ENCODE measurements at places on chromosomes 1 and 21.

DNA sequence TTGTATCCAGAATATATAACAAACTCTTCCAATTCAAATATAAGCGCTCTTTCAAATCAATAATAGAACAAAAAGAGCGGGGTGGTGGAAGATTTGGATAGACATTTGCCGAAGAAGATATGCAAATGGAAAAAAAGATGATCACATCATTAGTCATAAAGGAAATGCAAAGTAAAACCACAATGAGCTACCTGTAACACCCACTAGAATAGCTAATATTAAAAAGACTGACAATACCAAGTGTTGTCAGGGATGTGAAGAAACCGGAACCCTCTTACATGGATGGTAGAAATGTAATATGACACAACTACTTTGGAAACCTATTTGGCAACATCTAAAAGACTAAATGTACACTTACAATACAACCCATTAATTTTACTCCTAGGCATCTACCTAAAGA, 5.7 kb upstream of the TRAF5 start:
- DNase-seq, result no peak

DNA sequence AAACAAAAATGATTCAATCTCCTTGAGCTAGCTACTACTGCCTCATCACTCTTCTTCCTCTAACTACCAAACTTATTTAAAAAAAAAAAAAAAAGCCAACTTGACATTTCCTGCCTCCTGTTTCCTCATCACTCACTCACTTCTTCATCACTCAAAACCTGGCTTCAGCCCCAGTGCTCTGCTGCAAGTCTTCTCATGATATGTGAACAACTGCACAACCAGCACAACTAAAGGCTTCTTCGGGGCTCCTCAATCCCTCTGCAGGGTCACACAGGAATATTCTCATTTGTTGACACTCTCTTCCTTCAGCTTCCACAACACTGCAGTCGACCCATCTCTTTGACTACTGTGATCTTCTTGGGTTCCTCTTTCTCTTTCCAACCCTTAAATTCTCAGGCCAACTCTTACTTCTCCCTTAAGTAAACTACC, 7.6 kb downstream of the MTF1 start:
- no peak for DNase-seq

GRCh38 chr1:235873045-235873444, 6.3 kb upstream of the LYST start:
- DNase-seq, result no peak

GRCh38 chr1:211643324-211644212, 31.9 kb downstream of the NEK2 start:
- no peak for DNase-seq

GRCh38 chr1:169483500-169483966, 2.2 kb downstream of the SLC19A2 start:
- DNase-seq, result no peak

- DNase-seq, result no peak
These were observed 66.4 kb upstream of the BTG3 start for GRCh38 chr21:17679002-17679600.

DNA sequence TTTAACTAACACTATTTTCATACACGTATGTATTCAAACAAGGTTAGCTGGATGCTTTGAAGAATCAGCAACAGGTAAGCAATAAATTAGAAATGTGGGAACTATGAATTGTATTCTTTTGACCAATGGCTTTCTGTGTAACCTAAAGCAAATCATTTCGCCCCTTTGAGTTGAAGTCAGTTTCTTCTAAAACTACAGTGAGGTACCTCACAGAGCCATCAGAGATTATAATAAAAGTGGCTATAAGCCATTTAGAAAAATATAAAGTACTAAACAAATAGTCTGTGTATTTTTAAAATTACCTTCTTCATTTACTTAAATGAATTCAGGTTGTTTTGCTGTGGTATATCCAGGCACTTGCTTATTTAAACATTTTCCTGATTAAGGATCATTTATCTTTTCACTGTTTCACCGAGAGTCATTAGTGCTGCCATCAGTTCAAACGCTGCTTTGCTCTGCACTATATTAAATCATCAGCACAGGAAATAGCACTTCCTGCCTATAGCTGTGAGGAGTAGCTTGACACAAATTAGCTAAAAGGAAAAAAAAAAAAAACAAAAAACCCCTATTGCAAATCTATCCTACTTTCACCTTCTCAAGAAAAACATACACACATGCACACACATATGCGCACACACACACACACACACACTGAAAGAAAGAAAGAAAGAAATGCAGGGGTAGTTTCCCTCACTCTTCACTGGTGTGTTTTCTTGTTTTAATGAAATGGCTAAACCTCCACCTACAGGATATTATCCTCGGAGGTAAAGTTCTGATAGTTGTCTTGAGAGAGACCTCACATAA, 39.8 kb upstream of the C1orf105 start:
- no peak for DNase-seq

- DNase-seq, result no peak
These were observed 512.5 kb upstream of the LRRC7 start for GRCh38 chr1:69055194-69055593.

DNA sequence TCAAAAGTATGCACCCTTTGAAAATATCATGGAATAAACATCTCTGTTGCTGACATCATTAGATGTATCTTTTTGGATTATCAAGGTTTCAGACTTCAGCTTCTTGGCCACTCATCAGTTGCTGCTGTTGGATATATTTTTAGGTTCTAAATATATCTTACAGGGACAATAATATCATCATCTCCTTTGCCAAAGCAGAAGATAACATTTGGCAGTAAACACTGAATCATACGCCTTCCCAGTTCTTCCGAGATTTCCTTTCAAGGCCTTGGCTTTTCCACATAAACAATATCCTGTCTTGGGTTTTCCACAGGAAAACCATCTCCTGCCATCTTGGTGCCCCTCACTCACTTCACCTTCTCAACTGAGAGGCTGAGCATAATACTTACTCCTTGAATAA, 39.3 kb downstream of the RGS7 start:
- DNase-seq, result no peak

DNA sequence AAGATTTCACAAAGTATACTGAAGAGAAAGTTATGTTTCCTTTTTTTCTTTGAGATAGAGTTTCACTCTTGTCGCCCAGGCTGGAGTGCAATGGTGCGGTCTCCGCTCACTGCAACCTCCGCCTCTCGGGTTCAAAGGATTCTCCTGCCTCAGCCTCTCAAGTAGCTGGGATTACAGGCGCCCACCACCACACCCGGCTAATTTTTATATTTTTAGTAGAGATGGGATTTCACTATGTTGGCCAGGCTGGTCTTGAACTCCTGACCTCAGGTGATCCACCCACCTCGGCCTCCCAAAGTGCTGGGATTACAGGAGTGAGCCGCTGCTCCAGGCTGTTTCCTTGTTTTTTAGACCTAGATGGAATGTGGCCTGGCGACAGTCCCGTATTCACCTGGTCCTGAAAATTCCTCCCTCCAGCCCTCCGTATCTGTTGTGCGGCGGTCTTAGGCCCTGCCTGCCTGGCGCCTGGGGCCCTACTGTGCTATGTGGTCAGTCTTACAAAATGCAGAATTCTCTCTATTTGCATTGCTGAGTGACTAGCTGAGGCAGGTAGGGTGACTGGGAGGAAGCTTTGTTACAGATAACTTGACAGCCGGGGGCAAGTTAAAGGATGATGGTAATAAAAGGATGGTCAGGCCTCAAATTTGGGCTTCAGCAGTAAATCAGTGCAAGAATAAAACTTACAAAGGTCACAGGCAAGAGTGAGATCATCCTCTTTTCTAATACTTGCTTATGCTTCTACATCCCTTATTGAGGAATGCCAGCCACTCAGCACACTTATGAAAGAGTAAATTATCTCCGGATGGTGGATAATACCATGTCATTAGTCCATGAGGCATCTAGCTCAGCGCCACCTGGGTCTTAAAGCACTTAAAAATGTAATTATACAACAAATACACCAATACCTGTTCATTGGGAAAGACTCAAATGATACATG, 30.3 kb downstream of the PARK7 start:
- DNase-seq, result no peak

DNA sequence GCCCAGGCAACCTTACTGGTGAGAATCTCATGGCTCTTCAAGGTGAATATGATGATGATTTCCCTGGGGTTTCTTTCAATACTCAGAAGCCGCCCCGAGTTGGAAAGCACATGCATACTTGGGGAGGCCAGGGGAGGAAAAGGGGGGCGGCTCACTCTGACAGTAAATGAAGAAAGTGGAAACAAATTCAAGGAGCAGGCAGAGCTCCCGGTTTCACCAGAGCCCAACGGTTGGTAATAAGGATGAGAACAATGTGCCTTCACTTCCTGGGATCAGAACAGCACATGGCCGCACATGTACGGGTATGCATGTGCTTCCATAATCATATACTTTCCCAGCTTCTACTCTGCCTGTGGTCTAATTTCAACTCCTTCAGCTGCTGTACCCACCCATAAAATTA, 3.8 kb upstream of the ARHGEF2 start:
- no peak for DNase-seq

DNA sequence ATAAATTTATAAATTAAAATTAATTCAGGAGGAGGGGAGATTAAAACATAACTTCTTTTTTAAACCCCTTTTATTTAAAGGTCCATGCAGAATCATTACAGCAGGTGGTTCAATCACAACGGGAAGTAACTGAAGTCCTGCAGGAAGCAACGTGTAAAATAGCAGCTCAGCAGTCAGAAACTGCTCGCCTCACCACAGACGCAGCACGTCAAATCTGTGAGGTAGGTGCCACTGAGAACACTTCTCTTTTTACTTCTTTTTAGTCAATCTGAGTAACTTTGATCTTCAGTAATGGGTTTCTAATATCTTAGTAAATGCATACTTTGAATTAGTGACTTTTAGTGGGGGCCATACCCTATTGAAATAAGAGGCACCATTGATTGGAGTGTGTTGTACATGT, 87.0 kb downstream of the CEP350 start:
- no peak for DNase-seq

GRCh38 chr1:185574139-185574875, 159.9 kb upstream of the HMCN1 start:
- no peak for DNase-seq

GRCh38 chr1:211487082-211487481, 4.9 kb downstream of the RD3 start:
- DNase-seq, result no peak

GRCh38 chr1:238489006-238489405, 598.3 kb upstream of the ZP4 start:
- DNase-seq, result no peak
